ENCODE measurements at places on chromosomes 16 and 17.

GRCh38 chr16:10942352-10943063 is at the start of gene DEXI:
TSS of gene DEXI (minus strand) at chr16:10942468. CDS start at chr16:10942005, 463 bp downstream.
- DNase-seq = peak; percentile 97

DNA sequence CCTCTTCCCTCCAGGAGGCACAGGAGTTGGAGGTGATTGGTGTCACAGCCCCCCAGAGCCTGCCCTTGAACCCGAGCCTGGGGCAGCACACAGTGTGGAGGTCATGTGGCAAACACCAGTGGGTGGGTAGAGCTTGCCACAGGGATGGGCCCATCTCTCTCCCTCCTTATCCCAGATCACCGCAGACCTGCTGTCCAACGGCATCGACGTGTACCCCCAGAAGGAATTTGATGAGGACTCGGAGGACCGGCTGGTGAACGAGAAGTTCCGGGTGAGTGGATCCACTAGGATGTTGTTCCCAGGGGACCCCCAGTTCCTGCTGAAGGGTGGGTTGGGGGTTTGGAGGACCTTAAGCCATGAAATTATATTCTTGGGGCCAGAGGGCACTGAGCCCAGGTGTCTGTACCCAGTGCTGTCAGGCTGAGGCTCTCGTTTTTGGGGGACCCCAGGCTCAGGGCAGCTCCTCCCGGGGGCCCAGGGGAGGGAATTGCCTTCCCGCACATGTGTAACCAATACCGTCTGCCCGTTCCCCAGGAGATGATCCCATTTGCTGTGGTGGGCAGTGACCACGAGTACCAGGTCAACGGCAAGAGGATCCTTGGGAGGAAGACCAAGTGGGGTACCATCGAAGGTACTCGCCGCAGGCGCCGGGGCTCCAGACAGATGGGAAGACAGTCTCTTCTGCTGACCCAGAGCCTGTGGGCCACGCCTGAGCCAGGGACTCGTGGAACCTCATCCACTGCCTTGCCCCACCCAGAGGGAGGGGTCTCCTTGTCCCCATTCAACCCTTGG is 351.9 kb downstream of the SEC14L1 start:
- peak; percentile 50 for DNase-seq

- DNase-seq = peak; percentile 42
These were observed 92.5 kb downstream of the IRF8 start for GRCh38 chr16:85991425-85991824.

DNA sequence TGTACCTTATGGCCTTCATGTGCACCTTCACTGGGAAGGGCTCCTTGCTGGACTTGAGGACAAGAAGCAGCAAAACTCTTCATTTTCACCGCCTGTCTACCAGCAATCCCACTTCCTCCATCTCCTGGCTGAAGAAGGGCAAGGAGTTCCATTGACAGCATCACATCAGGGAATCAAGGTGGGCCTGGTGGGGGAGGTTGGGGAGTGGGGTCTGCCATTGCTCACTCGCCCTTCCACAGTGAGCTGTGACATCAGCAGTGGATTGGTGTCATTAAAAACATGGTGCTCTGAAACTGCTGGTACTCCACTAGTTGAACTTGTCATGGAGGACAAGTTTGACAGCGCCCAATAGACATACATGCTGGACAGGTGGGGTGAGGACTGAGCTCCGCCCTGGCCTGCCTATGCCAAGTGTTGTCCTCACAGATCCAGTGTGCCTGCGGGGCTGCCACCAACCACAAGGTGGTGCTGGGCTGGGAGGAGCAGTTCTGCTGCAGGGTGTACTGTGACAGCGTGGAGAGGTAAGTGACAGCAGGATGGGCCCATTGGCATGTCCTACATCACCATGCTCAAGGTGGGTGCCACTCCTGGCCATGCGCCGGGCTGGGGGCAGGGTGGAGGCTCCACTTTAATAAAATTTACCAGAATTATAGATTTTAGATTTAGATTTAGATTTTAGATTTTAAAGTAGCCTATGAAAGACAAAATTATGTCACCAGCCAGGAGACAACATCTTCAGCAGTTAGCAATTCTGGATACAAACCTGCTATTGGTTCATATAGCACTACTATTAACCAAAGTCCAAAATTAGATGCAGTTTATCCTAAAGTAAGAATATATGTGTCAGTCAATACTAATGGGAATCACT is 1729.1 kb downstream of the TP53TG3F start:
- peak; percentile 47 for DNase-seq

DNA sequence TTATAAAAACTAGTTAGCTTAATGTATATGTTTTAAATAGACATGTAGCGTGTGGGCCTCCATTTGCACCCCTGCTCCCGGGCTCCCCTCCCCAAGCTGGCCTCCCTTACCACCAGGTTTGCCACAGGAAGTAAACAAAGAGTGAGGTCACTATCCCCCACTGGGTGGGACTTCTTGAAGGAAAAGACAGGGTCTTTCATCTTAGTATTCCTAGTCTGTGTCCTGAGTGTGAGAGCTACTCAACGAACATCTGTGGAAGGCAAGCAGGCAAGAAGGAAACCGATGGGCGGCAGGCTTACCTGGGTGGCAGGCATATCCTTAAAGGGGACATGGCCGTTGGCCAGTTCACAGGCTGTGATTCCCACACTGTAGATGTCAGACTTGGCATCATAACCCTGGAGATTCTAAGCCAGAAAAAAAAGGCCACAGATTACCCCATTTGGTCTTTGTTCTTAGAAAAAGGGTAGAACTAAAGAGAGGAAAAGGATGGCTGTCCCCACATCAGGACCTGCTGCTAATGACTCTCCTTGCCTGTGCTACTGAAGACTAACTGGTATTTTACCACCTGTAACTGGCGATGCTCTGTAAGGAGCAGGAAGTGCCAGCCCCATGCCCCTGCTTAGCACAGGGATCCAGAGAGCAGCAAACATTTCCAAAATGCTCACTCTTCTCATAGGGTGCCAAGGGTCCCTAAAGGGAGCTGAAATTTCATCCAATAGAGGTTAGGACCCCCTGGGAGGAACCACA is 6.6 kb upstream of the LIMD2 start:
- DNase-seq = peak; percentile 54

- peak; percentile 80 for DNase-seq
These were observed 77.9 kb downstream of the KSR1 start for GRCh38 chr17:27533874-27534815.

GRCh38 chr17:79633993-79634813 is 23.4 kb upstream of the RBFOX3 start:
- peak; percentile 28 for DNase-seq

DNA sequence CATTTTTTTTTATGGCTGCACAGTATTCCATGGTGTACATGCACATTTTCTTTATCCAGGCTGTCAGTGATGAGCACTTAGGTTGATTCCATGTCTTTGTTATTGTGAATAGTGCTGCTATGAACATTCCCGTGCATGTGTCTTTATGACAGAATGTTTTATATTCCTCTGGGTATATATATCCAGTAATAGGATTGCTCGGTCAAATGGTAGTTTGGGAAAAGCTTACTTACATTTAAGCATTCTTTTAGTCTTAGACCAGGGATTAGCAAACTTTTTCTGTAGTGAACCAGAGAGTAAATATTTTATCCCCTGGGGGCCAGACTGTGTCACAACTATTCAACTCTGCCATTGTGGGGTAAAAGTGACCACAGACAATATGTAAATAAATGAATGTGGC is 40.2 kb downstream of the MED13 start:
- no peak for DNase-seq

DNA sequence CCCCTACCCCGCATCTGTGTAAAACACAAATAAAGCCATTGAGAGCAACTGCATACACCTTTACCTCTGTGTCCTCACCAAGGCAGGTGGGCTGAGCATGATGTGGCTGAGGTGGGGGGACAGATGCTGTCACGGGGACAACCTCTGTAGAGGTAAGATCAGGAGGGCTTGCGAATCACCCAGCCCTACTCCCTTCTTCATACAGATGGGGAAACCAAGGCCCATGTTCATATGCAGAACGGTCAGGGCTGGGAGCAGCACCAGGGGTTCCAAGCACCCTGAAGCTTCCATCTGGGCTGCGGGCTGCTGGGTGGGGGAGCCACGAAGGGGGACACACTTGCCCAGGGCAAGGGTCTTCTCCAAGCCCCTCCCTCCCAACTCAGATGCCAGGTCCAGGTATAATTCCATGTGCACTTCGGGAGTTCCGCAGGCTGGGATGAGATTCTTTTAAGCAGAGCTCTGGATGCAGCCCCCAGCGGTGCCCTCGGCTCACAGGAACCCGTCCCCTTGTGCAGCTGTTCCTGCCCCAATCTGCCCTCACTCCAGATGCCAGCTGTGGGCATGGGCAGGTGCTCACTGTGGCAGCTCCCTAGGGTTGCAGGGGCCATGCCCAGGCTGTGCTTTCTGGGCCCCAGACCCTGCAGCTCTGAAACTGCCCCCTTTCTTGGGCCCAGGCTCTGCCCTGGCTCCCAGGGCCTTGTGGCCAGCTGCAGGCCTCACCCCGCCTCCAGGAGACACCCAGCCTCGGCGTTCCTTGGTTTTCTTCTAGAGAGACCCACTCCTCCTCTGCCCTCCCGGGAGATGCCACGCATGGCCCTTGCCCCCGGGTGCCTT is 9.6 kb downstream of the CTRB1 start:
- no peak for DNase-seq

All from endodermal cell (in vitro differentiated cells).